ENCODE measurements at places on chromosomes 13 and 19. TPM values are rescaled to one million over a fixed set of nuclear protein-coding genes. Genes with fewer than 3 reads are reported as not detected.

GRCh38 chr13:110240352-110240751, 66.6 kb downstream of the COL4A1 start:
- no peak for DNase-seq

GRCh38 chr13:30744681-30745077, 9.3 kb downstream of the ALOX5AP start:
- DNase-seq: no peak

DNA sequence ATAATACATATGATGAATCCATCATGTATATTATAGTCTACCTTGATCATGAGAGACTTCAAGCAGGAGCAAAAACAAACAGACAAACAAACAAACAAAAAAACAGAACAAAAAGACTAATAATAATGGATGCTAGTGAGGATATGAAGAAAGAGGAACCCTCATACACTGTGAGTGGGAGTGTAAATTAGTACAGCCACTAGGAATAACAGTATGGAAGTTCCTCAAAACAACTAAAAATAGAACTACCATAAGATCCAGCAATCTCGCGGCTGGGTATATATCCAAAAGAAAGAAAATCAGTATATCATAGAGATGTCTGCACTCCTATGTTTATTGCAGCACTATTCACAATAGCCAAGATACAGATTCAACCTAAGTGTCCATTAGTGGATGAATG, 7.0 kb upstream of the DLEU7 start:
- no peak for DNase-seq

DNA sequence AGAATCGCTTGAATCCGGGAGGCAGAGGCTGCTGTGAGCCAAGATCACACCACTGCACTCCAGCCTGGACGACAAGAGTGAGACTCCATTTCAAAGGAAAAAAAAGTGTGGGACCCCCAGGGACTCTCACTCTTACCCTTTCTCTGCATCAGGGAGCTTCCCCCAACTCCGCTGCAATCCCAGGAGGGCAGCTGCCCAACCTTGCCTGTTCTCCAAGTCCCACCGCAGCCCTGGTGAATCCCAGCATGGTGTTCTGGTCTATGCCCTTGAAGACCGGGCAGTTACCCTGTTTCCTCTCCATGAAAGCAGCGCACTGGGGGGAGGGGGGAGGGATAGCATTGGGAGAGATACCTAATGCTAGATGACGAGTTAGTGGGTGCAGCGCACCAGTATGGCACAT, 35.7 kb upstream of the DPRX start:
- DNase-seq: no peak

DNA sequence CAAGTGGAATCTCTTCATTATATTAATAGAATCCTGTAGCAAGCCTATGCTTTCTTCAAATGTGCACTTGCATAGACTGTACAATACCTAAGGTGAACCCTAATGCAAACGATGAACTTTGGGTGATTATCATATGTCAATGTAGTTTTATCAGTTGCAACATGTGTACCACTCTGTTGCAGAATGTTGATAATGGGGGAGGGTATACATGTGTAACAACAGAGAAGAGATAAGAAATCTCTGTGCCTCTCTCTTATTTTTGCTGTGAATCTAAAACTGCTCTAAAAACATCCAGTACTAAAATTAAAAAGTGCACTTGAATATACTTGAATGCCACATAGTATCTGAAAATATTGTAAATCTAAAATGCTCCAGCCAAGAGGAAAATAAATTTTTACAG, 820.8 kb upstream of the MIR17HG start:
- no peak for DNase-seq

DNA sequence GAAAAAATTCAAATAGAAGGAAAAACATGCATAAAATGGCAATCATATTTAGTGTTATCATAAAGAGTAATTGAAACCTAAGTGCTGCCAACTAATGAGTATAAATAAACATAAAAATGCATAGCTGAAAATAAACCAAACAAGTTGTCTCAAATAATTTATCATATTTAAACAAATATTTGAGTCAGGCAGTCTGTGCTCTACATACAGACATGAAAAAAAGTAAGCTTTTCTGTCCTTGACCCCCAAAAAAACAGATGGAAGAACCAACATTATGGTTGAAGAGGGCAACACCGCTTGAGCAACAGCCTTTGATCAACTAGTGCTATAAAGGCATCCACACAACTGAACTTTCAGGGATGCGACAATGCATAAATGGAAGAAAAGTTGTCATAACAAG, 735.1 kb upstream of the MIR17HG start:
- no peak for DNase-seq

DNA sequence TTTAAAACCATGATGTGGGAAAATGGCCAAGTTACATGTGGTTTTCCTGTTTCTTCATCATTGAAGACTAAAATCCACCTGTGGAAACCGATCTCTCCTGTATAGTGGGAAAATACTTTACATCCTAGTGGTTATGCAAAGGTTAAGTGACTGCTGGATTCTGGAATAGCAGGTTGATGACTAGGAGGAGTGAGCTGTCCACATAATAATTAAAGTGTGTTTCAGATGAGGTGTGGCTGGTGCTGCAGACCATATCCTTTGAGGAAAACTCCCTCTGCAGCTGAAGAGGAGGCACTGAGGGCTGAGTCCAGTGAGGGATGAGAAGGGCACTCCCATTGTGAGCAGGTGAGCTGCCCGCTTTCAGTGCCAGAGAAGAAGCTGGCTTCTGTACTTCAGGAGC, 43.2 kb downstream of the DCLK1 start:
- DNase-seq: no peak

GRCh38 chr19:33286899-33287298, 15.4 kb downstream of the CEBPA start:
- DNase-seq: no peak

- peak; percentile 96 for DNase-seq
These were observed 18.0 kb upstream of the PNMA8B start for GRCh38 chr19:46513461-46514236.

DNA sequence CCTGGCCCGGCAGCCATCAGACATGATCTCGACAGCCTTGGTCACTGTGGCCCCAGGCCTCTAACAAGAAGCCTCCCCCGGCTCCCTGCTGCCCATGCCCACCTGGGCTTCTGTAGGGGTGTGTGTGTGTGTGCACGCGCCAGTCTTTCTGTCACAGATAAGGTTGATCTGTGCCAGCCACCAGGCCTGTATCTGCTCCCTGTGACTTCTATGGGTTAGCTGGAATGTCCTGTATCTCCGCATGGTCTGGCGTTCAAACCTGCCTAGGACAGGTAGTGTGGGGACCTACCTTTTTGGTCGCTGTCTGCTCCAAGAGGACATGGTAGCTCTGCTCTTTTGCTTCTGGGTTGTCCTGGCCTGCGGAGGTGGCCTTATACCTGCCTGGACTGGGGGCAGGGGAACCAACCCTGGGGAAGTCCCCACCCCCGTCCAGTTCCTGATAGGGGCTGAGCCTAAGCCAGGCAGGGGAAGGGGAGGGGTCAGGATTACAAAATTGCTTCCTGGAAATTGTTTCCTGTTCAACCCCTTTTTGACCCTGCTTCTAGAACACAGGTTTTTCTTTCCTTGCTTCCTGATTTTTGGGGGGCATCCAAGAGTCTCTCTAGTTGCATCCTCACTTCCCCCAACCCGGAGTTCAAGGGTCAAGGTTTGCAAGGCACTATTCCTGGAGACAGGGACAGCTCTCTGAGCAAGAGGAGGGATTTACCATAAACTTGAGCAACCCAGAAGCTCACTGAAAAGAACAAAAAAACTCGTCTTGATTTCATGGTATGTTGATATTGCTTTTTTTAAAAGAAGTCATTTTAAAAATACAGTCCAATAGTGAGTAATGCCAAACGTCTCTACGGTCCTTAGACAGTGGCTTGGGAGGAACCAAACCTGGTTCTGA, at the start of gene LRG1:
LRG1 (minus strand) TSS at position 344 of the 889 bp plus-strand sequence; CDS start at position 321, 23 bp downstream.
- no peak for DNase-seq

DNA sequence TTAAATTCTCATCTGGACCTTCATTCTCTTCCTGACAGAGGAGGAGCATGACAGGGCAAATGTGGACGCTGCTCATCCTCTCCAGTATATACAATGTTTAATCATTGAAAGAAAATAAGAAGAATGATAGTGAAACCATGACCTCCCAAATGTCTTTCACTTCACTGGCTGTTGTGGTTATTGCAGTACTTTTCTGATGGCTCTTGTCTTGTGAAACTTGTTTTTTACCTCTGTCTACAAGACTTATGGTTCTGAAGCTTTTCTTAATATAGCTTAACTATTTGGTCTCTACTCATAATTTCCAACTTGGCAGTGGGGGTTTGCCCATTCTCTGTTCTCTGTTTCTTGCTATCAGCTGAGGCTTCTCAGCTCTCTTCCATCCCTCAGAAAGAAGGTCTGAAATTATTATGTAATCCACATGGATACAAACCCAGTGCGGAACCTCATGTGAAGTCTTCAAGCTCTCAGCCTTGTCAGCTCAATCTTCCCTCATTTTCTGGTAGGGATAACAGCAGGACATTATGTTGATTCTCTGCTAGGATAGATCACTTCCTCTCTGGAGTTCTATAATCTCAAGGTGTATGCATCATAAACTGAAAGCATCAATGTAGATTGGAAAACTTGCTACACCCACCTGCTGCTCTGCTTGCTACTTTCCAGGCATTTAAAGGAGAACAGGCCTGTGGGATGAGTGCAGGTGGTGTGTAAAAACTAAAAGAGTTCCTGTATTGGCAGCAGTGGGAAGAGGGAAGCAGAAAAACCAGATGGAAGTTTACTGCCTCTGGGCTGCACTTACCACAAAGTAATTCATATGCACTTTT, 250.3 kb upstream of the HTR2A start:
- no peak for DNase-seq

Gene SHISA7
- total RNA-seq: not detected

Gene VN1R4
- not detected for total RNA-seq

Gene RFX1
- 12.2 TPM for total RNA-seq

Gene KASH5
- total RNA-seq: not detected

GRCh38 chr13:21364916-21365315, 94.2 kb downstream of the ZDHHC20 start:
- no peak for DNase-seq

DNA sequence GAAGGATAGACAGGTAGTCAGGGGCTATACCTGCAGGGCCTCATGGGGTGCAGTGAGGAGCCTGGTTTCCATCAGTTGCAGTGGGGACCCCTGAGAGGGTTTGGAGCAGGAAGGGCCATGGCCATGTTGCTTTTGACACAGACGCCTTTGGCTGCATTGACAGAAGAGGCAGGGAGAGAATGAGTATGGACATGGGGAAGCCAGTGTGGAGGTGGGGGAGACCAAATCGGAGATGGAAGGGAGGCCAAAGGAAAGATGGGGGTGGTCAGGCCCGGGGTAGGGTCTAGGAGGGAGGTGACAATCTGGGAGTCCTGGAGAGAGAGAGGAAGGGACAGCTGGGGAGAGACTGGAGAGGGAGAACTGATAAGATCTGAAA, 1.3 kb downstream of the HSD11B1L start:
- DNase-seq: no peak

- no peak for DNase-seq
These were observed 31.2 kb downstream of the DLEU7 start for GRCh38 chr13:50812242-50812641.

DNA sequence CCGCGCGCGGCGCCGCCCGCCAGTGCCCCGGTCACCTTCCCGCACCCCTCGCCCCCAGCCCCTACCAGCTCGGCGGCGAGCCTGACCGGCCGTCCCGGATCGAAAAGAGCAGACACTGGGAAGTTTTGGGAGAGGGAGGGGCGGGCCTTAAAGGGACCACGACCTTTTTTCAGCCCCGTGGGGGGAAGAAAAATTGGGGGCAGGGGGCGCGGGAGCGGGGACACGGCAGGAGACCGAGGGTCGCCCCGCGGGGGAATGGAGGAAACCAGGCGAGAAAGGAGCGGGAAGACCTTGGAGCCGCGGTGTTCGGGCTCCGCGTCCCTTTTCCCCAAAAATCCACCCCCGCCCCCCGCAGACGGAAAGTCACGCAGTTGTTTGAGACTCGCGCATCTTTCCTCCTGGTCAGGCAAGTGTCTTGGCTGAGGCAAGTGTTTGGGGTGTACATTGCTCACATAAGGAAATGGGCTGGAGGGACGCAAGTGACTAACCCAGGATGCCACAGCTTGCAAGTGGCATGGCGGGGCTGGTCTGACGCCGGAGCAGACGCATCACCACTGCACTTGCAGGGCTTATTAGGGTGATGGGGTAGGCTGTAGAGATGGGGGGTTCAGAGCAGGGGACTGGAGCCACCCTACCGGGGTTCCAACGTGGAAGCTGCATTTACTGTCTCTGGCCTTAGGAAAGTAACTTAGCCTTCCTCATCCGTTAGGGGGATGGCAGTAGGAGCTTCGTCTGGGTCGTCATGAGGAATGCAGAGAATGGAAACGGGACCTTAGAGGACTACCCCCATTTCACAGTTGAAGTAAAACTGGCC, 2.7 kb upstream of the HNRNPL start:
- DNase-seq: no peak

DNA sequence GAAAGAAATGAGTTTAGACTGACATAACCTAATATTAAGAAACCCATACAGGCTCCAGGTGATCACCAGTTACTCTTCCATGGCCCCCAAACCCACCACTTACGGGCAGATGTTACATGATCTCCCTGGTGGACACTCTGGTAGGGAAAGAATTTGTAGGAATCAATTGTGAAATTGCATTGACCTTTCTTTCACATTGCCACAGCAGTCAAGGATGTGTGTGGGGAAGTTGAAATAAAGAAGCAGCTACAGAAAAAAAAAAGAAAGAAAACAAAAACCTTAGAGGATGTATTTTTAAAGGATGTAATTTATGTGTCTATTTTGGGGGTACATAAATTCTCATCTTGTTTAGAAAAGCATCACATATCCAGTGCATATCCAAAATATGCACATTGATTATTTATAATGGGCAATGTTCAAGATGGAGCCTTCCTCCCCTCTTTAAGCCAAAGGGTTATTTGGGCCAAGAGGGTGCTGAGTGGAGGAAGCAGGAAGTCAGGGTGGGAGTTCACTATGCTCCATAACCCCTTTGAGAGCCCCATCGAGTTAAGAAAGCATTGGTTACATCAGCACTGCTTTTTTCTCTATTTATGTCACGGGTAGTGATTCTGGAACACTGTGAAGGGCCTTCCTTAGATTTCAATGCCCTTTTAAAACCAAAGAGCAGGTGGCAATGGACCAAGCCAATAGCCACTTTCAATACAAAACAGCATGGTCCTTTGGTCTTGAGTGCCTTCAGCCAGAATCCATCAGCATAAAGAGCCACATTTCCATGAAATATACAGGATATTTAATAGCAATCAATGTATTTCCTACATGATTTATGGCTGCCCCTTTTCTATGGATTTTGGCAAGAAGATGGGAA, 169.6 kb downstream of the LACC1 start:
- no peak for DNase-seq

DNA sequence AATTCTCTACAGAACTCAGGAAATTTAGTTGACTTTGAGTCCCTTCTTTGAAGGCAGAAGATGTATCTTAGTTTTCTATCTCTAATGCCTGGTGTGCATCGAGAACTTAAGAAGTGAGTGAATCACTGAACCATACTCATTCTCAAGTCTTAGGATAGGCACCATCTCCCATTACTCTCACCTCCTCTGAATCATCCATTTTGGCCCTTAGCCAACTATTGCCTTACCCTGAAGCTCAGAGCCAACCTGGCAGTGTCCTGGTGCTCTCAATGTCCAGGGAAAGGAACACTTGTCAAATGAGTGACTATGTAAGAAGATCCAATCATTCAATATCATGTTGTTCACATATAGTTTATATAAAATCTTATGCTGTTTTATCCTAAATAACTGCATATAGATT, 146.6 kb downstream of the RGCC start:
- no peak for DNase-seq

GRCh38 chr19:7640803-7641202, 3.9 kb downstream of the STXBP2 start:
- DNase-seq: no peak
